Mucosa of descending colon (tissue), 3 donors: ENCODE measurements at places on chromosomes 2 and 18.

GRCh38 chr18:22282311-22283115 is 113.1 kb downstream of the GATA6 start:
- DNase-seq = peak; percentile 59

GRCh38 chr2:207334301-207334623 is 168.5 kb upstream of the KLF7 start:
- DNase-seq = no peak

- no peak for DNase-seq
These were observed 2.8 kb upstream of the CYS1 start for GRCh38 chr2:10083046-10083445.

- no peak for DNase-seq
These were observed 304.6 kb downstream of the XIRP2 start for GRCh38 chr2:167192833-167193232.

- DNase-seq = no peak
These were observed 59.7 kb downstream of the CLIP4 start for GRCh38 chr2:29174937-29175336.

GRCh38 chr18:42635378-42636048 is 480.0 kb downstream of the RIT2 start:
- no peak for DNase-seq
